Activated naive CD8-positive, alpha-beta T cell treated with anti-CD3 and anti-CD28 coated beads, Interleukin-2, amount 10 ng/mL, durations not matched to agents 7 days and 5 days (primary cell): ENCODE measurements at places on chromosomes 6 and 20.
A peak's percentile ranks its signal among the peaks of the same experiment; 100 is the strongest.

DNA sequence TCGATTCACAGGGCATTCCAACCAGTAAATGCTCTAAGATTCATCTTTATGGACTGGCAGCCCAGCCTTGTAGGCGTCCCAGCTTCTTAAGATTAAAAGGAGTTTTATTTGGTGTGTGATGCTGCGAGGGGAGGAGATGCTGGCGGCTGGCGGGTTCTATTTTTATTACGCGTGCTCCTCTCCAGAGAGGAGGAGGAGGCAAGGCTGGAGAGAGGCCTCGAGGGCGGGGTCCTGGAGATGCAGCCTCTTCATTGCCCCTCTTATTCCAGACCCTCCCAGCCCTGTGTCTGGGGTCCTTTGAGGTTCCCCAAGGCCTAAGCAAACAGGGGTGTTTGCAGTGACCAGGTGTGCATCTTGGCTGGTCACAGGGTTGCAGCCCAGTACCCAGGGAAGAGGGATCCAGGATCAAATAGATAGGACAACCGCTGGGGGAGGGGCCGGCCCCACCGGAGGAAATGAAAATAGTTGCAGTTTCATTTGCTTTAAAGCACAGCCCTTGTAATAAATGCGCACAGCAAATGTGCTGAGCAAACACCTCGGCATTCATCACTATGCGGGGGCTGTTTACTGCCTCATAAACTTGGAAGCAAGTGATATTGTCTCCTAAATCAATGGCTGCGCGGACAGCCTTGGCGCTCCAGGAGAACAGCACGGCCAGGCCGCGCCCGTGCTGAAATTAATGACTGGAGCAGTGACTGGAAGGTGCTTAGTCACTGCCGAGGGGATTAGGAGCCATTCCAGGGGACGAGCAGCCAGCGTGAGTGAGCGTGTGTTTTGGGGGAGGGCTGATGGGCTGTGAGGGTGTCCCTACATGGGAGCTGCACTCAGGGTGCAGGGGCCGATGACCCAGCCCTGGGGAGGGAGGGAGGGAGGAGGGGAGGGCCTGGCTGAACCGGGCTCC is 83.0 kb downstream of the TMEM242 start:
- no peak for DNase-seq

- DNase-seq = peak; percentile 60
Measured at GRCh38 chr20:48761023-48761785, 66.6 kb downstream of the PREX1 start.

DNA sequence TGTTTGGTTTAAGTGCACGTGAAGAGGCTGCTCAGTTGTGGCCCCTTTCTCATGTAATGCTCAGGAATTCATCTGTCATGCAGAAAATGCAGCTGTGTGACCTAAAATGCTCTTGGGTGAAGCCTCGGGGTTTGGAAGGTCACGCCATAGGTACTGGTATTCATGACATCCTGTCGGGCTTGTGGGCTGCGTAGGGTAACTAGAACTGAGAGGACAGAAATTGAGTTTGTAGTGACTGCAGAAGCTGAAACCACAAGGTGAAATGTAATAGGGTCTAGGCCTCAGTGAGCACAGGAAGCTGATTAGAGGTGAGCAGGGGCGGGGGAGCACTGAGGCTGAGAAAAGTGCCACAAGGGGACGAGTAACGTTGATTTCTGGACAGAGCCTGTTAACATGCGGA is 128.8 kb downstream of the SOBP start:
- peak; percentile 67 for DNase-seq

- DNase-seq = no peak
Measured at GRCh38 chr6:42659806-42660205, 62.6 kb downstream of the PRPH2 start.

- no peak for DNase-seq
Measured at GRCh38 chr6:130949553-130949952, 113.5 kb downstream of the EPB41L2 start.

DNA sequence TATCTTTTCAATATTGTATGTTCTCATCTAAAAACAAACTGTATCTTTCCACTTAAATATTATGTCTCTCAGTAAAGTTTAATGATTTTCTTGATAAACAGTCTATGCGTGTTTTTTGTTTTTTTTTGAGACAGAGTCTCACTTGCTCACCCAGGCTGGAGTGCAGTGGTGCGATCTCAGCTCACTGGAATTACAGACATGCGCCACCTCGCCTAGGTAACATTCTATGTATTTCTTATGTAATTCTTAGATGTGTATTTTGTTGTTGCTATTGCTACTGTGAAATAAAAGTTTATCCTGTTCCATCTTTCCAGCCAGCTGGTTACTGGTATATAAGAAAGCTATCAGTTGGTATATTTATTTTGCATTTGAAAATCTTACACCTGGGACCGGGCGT is 29.4 kb downstream of the ABHD12 start:
- no peak for DNase-seq

DNA sequence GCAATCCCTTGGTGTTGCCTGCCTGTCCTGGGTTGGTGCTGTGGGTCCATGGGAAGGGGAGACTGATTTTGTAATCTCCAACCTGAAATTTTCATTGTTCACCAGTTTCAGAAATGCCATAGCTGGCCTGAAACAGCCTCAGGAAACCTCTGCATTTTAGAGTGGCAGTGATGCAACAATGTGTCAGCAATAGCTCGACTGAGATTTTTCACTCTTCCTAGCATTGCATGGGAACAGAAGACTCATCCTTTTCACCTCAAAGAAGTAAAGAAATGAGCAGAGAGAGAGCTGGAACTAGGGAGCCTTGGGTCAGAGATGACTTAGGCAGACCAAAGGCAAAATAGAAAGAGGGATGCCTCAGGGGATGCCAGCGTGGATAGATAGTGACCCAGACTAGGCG is 23.7 kb upstream of the TMEM14A start:
- no peak for DNase-seq

- no peak for DNase-seq
Measured at GRCh38 chr6:43748765-43749164, 21.2 kb upstream of the VEGFA start.

- DNase-seq = peak; percentile 62
Measured at GRCh38 chr20:50165684-50166554, 12.4 kb upstream of the PEDS1 start.

GRCh38 chr6:77987035-77987384 is 334.2 kb downstream of the MEI4 start:
- DNase-seq = no peak

DNA sequence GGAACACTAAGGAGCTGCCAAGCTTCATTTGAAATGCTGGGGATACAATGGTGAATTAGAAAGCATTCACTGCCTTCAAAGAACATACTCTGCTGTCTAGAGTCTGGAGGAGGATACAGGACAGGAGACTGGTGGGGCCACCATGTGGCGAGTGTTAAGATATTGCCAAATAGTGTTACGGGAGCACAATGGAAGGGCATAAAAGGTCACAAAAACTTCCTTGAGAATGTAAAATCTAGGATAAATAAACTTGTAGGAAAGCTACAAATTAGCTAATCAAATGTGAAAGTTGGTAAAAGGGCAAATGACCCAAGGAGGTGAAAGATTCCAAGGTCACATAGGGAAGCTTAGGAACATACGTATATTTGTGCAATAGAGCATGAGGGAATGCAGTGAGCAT is 271.7 kb downstream of the RFPL4B start:
- DNase-seq = no peak

DNA sequence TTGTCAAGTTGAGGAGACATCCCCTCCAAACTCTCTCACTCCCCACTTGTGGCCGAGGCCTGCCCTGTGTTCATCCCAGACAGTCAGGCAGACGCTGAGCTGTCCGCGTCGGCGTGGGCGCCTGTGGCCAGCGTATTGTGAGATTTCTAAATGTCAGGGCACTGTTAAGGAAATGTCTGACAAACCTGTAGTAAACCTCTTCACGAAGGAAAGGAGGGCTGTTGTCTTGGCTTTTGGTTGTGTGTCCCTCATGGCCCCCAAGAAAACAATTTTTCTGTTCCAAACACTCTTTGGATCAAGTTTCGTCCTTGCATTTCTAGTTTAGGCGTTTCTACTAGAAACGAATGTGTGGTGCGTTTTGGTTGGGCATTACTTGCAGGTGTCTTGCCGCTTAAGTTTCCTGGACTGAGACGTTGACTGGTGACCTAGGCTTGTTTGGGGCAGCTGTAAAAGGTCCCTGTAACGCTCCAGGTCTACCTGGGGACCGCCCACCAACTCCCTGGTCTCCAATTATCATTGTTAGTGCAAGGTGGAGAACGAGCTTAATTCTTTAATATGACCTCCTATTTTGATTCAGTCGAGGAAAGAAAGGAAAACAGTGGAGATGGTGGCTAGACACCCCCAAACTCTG is 8.7 kb upstream of the POU3F2 start:
- DNase-seq = no peak

DNA sequence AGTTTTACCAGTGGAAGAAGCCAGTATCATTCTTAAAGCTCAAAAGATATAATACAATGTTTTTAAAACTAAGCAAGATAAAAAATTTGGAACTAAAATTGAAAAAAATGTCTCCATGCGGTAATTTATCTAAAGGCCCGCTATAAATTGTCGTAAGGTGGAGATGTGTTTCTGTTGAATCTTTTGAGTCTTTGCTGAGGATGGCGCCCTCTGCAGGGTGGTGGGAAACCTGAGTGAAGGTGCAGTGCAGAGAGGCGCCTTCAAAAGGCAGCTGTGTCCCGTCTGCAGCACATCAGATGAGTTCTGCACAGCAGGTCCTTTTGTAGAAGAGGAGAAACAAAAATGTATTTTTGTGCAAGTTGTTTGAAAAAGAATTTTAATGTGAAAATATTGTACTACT is 29.4 kb upstream of the KIF25 start:
- DNase-seq = no peak

DNA sequence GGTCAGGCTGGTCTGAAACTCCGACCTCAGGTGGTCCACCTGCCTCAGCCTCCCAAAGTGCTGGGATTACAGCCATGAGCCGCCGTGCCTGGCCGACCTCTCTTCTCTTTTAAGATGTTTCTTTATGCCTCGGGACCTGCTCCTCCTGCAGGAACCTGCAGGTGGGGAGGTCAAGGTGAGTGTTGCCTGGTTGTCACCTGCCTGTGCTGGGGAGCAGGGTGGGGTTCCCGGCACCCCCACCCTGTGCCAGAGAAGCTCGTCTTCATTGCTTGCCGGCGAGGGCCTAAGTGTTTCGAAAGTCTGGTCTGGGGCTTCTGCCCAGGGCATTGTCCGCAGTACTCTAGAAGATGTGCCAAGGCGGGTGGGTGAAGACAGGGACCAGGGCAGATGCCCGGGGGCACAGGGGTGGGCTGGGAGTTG is 36.0 kb downstream of the SYNJ2 start:
- no peak for DNase-seq
